ENCODE measurements at places on chromosomes 13 and 19.

- no peak for DNase-seq
Measured at GRCh38 chr13:112616586-112617362, 28.8 kb upstream of the TUBGCP3 start.

DNA sequence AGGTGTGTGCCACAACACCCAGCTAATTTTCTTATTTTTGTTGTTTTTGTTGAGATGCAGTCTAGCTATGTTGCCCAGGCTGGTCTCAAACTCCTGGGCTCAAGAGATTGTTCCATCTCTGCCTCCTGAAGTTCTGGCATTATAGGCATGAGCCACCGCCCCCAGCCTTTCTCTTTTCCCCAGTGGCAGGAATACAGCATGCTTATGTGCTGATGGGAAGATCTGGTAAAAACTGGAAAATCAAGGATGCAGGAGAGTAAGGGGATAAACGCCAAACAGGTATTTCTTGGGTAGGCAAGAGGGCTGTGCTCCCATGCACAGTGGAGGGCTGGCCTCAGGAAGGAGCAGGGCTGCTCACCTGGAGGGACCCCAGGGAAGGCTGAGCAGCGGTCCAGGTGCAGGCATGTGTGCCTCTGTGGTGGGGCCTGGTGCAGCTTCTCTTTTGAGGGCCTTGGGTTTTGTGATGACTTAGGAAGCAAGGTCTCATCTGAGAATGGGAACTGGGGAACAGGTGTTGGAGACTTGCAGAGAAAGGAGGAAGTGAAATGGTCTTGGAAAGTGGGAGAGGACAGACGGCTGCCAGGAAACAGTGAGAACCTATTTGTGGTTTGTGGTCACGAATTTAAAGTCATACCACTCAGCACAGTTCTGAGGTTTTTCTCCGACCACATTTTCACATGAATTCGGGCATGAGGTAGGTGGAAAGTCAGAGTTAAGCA is 106.5 kb downstream of the TEX26 start:
- DNase-seq = no peak

GRCh38 chr19:36060430-36060829 is 5.7 kb downstream of the WDR62 start:
- DNase-seq = peak; percentile 24

DNA sequence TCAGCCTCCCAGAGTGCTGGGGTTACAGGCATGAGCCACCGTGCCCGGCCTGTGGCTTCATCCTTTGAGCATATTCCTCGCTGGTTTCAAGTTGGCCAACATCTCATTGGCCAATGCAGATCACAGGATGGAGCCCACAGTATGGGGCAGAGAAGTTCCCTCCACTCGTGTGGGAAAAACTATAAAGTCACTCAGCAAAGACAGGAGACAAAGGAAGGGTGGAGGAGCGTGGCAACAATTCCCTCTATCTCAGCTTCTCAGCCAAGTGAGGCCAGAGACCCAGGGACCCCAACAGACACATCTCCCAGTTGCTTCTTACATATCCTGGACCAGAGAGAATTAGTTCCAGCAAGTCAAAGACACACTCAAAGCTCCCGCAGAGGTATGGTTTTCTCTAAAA is 184.6 kb upstream of the SOX1 start:
- DNase-seq = no peak

DNA sequence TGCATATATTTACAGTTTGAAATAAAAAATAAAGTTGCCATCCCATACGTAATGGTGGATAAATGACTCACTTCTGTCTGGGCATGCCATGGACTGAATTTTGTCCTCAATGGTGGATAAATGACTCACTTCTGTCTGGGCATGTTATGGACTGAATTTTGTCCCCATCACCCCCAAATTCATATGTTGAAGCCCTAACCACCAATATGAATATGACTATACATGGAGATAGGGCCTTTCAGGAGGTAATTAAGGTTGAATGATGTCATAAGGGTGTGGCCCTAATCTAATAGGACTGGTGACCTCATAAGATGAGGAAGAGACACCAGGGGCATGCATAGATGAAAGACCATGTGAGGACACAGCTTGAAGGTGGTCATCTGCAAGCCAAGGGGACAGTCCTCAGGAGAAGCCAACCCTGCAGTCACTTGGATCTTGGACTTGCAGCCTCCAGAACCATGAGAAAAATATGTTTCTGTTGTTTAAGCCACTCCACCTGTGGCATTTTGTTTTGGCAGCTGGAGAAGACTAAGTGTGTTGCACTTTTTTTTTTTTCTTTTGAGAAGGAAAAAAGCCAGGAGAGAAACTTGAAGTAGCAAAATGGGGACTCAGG is 41.8 kb downstream of the RFC3 start:
- DNase-seq = no peak

GRCh38 chr13:75763512-75763911 is 127.4 kb downstream of the LMO7 start:
- DNase-seq = no peak

- DNase-seq = no peak
Measured at GRCh38 chr19:15328312-15328711, 4.0 kb downstream of the BRD4 start.

DNA sequence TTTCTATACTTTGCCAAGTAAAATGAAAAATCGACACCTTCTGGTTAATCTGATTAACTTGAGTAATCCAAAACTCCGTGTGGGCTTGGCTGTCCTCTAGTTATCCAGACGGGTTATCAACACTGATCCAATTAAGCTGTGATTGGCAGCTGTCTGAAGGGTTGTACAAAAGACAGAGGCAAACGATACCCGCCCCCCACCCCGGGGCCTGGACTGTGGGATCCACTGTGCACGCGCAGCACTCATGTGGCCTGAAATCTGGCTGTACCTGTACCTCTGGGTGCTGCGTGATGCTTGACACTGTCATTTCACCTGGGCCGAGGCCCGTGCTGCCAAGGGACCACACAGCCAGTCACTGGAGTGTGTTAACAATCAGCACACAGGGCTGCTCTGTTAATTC is 53.5 kb downstream of the COL4A2 start:
- DNase-seq = no peak

GRCh38 chr19:29119590-29119989 is 93.4 kb downstream of the UQCRFS1 start:
- no peak for DNase-seq

GRCh38 chr19:48737360-48737998 is 2.9 kb downstream of the RASIP1 start:
- DNase-seq = no peak

DNA sequence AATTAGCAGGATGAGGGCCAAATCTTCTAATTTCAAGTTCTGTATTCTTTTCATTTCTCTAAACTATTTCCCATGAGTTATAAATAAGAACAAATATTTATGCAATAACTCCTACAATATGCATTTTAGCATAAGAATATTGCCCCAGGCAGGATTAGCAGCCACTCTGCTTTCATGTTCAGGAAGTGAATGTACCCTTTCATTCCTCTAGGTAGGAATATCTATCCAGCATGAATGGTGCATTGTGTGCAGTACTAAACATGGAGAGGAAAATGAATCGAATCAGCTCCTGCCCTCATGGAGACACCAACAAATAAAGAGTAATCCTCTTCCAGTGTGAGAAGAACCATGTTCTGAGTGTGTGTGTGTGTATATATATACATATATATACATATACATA is 41.0 kb downstream of the LHFPL6 start:
- no peak for DNase-seq

Measured in transverse colon (tissue), 4 donors.